ENCODE measurements at places on chromosomes 2 and 18.

DNA sequence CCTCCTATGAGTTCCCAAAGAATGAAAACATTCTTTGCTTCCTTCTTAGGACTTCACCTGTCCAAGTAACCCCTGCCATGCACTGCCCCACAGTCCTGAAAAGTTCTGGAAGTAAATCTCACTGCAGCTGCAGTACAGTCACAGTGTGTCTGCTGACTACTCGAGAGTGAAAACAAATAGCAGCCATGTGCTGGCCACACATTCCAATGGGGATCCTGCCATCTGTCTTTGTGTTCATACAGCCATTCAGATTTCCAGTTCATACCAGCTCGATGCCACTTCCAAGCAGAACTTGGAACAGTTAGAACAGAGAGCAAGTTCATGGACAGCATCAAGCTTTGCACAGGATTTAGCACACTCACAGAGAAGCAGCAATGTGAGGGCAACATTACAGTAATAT is 629.9 kb upstream of the ACVR2A start:
- DNase-seq = no peak

DNA sequence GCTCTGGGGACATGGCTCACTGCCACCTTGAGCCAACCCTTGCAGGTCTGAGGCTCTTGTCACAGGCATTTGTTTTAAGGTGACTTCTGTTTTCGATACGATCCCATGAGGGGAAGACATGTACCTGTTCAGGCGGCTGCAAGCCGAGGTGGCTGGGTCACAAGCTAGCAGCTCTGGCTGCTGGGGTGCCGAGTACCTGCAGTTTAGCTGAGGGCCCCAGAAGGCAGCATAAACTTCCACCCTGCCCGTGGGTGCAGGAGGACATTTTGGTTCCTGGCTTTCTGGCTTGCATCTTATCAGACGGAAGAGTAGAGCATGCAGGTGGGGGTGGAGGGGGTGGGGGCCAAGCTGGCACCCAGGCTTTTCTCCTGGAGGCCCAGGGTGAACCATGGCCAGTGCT is 28.4 kb downstream of the COA5 start:
- DNase-seq = no peak

GRCh38 chr2:27307545-27308358 is 493 bp downstream of the UCN start:
- no peak for DNase-seq

GRCh38 chr2:60958361-60958760 is 59.2 kb upstream of the PEX13 start:
- DNase-seq = no peak

- no peak for DNase-seq
Measured at GRCh38 chr18:2964361-2965010, 48.5 kb downstream of the LPIN2 start.

DNA sequence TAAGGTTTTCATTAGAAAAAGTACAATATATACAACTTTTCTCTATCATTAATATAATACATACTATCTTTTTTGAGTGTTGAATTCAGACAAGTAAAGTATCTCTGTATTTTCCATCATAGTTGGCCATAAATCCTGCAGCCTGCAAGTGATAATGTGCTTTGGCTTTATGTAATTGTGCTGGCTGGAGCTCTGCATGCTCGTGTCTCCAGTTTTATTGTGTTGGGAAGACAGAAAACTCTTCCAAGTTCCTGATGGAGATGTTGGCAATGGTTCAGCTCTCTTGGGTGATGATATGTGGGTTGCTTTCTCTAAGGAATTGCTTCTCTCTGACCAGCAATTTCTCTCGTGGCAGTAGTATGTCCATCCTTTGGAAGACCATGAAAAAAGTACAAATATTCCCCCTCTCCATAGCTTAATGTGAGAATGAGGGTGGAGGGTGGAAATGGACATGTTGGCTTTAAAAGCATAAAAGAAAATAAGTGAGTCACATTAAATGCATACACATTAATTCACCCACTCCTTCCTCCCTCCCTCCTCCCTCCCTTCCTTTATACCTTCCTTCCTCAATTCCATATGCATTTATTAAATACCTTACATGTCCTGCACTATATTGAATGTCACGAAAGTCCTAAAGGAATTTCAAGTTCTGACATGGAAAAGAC is 344.2 kb downstream of the MTX2 start:
- DNase-seq = no peak

DNA sequence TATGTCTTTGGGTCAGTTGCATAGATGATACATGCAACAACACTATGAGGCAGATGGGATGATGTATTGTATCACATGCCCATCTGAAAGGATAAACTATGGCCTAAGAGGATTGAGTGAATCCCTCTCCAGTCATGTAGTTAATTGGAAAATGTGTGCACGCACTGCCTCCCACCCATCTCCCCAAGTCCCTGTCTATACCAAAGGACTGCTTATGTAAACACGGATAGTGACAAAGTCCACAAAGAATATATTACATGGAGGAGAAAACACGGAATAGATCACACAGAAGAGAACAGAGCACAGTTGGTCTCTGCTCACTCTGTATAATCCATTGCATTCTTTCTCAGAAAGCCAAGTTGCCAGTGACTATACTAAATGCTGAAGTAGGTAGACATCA is 82.4 kb downstream of the NCKAP5 start:
- no peak for DNase-seq

- DNase-seq = no peak
Measured at GRCh38 chr2:47035615-47036488, 119.3 kb downstream of the STPG4 start.

DNA sequence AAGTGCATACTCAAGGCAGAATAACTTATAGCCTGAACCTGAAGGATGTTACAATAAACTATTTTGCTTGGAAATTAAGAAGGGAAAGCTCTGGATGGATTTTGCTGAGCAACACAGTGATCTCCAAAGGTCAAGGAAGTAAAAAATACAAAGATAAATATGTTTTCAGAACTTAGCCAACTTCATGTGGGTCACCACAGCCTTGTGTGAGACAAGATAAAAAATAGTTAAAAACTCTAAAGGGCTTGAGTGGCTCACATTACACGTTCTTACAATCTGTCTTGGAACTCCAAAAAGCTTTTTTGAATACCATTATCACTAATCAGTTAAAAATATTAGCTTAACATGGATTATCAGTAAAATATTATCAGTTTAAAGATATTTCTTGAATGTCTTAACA is 28.9 kb upstream of the MTX2 start:
- no peak for DNase-seq

- no peak for DNase-seq
Measured at GRCh38 chr2:40093021-40093675, 314.1 kb upstream of the THUMPD2 start.

- DNase-seq = no peak
Measured at GRCh38 chr2:147293991-147294824, 550.6 kb upstream of the ACVR2A start.

- DNase-seq = no peak
Measured at GRCh38 chr2:176534798-176535466, 265.7 kb downstream of the MTX2 start.

DNA sequence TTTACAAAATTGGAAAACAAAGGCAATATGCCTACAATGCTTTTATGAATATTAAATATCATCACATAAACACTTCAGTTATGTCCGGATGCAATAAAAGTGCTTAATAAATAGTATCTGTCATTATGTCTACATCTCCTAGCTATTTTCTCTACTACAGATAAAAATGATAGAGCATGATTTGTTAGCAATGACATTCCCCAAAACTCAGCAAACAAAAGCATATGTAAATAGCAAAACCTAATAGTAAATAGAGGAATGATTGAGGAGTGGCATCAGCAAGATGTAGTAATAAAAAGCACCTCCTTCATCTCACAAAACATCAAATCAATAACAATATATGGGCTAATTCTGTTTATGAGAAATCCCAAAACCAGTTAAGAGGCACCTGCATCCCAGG is 46.5 kb upstream of the COL5A2 start:
- DNase-seq = no peak

- DNase-seq = no peak
Measured at GRCh38 chr18:68847219-68847837, 49.4 kb downstream of the CCDC102B start.

GRCh38 chr2:130372833-130373807 is 17.3 kb downstream of the PTPN18 start:
- DNase-seq = no peak

GRCh38 chr2:240919161-240919781 is 13.1 kb downstream of the CROCC2 start:
- DNase-seq = no peak

GRCh38 chr18:13984080-13984479 is 68.7 kb upstream of the MC2R start:
- no peak for DNase-seq

DNA sequence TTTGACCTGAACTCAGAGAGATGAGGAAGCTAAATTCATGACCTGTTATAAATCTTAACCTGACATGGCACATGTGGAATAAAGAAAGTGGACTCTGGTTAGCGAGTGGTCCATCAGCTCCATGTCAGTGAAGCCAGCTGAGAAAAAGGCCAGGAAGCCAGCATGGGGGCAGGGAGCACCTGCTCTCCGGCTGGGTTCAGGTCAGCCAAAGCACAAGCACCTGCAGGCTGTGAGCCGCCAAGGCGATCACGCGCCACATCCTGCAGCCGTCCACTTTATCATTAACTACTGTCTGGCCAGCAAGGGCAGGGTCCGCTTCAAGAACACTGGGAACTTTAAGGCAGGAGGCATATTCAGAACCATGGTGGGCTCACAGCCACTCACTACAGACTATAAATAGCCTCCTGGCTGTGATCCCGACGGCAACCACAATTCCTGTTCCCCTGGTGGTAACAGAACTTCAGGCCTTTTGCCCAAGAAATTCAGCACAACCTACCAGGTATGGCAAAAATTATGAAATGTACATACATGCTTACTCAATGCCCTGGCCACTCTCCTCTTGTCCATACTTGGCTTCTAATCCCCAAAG is 35.5 kb downstream of the ACVR1 start:
- DNase-seq = no peak

DNA sequence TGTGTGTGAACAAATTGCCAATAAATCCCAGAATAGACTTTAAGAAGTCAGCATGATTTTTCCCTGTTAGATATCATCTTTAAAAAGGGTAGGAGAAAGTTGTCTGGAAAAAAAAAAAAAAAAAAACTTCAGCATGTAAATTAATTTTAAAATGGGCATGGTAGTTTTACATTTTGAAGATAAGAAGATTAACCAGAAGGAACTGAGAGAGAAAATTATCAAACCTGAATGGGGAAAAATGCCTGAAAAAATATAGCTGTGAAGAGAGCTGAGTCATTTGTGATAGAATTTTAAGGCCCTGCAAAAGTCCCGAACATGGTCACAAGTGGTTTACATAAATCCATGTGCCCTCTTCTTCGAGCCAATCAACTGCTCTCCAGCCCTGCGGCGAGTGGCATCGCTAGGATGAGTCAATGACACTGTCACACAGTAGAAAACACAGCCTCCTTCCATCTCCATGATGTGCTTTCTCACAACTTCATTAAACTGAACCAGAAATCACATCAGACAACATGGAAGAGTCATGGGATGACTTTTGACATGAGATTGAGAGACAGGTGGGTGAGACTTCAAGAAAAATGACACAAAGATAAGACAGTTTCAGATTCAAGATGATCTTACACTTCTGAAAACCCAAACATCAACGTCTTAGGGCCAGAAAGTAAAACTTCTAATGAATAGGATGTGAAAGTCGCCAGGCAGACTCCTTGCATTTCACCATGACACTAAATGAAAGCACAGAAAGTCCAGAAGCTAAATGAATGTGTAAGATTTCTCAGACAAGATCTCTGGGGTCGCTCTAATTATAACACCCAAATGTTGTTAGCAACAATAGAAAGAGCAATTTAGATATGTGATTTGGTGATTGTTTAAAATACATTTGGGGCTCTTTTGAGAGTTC is 273.0 kb upstream of the ID2 start:
- no peak for DNase-seq

DNA sequence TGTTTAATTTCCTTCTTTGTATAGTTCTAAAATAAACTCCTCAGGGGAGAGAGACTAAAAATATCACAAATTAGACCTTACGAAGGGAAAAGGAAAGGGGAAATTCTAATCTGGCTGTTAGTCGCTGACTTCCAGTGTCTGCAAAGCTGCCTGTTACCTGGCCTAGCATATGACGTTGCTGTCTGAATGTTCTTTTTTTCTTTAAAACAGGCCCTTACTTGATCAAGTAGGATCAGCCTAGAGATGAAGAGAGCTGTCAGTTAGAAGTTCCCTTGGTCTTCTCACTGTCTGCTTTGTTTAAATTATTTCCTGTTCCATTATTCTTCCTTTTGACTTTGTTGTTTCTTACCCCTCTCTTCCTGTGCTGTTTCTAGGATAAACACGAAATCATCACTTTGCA is 11.2 kb downstream of the NCK2 start:
- no peak for DNase-seq

- no peak for DNase-seq
Measured at GRCh38 chr2:230412371-230412711, 3.7 kb upstream of the SP100 start.

GRCh38 chr2:239673641-239674040 is 272.8 kb upstream of the HDAC4 start:
- DNase-seq = no peak

GRCh38 chr2:175097297-175097696 is 70.7 kb downstream of the ATF2 start:
- peak; percentile 87 for DNase-seq

DNA sequence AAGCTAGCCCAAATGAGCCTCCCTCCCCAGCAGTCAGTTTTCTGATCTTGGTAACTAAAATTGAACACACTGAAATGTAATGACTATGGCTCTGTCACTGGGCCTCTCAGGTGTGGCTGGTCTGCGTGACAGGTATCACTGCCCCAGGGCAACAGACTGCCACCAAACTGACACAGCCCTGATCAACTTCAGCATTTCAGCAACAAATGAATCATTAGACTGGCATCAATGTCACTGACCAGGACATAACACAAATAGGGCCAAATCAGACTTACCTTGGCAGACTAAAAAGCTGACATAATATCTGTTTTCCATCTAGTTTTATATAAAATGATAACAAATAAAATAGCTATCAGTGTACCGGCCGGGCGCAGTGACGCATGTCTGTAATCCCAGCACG is 290.8 kb upstream of the CHAC2 start:
- DNase-seq = no peak

DNA sequence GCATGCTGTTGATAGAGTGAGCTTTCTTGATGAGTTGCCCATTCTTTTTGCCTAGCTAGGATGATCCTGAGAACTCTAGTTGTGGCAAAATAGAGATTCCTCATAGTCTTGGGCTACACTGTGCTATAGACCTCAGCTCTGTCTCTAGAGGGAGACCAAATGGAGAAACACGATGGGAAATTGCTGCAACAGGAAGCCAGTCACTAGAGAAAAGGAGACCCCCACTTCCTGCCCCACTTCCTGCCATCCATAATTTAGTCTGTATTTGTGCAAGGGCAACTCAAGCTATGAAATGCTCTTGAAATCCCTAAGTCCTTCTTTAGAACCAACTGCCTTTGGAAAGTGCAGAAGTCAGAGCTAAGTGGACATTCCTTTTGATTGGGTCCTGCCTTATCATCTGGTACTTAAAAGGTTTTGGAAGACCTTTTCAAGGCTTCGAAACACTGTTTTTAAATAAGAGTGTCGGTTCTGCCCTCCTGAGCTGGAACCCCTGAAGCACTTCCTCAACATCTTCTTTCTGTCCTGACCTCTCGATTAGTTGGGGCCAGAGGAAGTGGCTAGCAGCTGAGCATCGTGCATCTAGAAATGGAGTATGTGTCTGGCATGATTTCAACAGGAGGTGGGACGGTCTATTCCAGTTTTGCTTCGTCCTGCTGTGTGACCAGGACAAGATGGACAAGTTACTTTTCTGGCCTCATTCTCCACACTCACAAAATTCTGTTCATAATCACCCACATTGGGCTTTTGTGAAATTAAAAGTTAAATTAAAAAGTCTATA is 8.6 kb upstream of the KCNE4 start:
- DNase-seq = no peak
